T-helper 2 cell treated with Interferon-gamma antibody and Interleukin-4, amounts not matched to agents 5 μg/mL and 100 μg/mL, for 36 hours (primary cell): ENCODE measurements at places on chromosomes 5 and 9.

- H3K27ac ChIP-seq, result no peak overlapping the region
- H3K4me1 ChIP-seq, result no peaks in the 10 kb centered on the region
- no peaks in the 10 kb centered on the region for H3K27me3 ChIP-seq
- H3K4me3 ChIP-seq, result no peak overlapping the region
Measured at GRCh38 chr9:80400624-80401230, 829.0 kb downstream of the TLE4 start.

DNA sequence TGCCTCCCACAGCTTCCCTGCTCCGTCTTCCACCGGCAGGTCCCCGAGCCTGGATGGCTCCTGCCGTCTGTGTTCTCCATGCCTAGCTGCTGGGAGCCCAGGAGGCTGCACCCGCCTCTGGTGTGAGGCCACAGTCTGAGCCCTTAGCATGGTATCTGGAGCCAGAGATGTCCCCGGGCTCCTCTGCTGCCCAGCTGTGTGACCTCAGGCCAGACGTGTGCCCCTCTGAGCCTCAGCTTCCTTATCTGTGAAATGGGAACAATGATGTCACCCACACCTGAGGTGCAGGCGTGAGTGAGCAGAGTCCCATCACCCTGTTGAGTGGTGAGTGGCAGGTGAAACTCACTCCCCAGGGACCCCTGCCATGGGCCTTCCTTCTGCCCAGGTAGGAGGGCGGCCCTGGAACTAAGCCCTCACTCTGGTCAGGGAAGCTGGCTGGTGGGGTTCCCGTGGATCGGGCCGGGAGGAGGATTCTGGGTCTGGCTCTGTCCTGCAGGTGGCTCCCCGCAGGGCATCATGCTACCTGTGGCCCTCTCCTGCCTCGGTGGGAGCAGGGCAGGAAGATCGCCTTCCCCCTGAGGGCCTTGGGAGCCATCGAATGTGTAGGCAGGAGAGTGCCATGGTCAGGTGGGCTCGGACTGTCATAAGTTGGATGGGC lies 239.0 kb downstream of the PBX3 start:
- H3K4me1 ChIP-seq, result no peaks in the 10 kb centered on the region
- H3K4me3 ChIP-seq, result no peak overlapping the region
- no peaks in the 10 kb centered on the region for H3K36me3 ChIP-seq
- no peak for DNase-seq

DNA sequence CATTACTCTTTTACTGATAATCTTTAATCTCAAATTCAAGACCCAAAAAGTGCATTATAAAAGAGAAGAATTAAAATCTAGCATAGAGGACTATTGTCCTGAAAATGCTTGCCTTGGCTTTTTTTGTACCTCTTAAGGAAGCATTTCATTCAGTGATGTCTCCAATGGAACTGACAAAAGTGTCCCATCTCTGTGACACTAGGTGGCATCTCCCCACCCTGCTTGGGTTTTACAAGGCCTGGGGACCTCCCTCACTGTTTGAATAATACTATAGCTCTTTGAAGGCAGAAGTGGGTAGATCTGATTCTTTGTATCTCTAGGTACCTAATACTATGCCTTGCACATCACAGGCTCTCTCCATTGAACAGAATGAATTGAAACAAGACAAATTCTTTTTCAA lies 180.6 kb downstream of the EPB41L4A start:
- no peak overlapping the region for H3K4me3 ChIP-seq
- peaks cover 5% of the 10 kb centered on the region for H3K27me3 ChIP-seq
- H3K4me1 ChIP-seq, result no peaks in the 10 kb centered on the region
- no peak overlapping the region for H3K27ac ChIP-seq
- DNase-seq, result no peak
- no peaks in the 10 kb centered on the region for H3K36me3 ChIP-seq

- peaks cover 4% of the 10 kb centered on the region for H3K4me1 ChIP-seq
- H3K27ac ChIP-seq, result no peak overlapping the region
- peaks cover 9% of the 10 kb centered on the region for H3K27me3 ChIP-seq
- no peaks in the 10 kb centered on the region for H3K36me3 ChIP-seq
- H3K4me3 ChIP-seq, result no peak overlapping the region
Measured at GRCh38 chr5:89036704-89037489, 153.9 kb upstream of the MEF2C start.

DNA sequence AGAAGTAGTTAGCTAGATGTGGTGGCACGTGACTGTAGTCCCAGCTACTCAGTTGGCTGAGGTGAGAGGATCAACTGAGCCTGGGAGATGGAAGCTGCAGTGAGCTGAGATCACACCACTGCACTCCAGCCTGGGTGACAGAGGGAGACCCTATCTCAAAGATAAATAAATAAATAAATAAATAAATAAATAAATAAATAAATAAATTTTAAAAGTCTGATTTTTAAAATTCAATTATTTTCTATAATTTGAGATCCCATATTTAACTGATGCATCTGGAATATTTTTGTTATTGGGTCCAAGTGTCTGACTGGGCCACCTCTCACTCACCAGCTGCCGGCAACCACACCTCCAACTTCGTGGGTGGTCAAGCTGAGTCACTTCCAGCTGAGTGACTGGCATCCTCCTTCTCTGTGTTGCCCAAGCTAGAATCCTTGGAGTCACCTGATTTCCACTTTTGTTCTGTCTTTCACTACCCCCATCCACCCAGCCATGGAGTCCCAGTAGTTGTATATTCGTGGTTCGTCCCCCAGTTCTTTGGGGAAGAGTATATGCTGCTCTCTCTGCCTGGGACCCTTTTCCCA lies 70.9 kb downstream of the EGFLAM start:
- H3K4me3 ChIP-seq, result no peak overlapping the region
- no peaks in the 10 kb centered on the region for H3K4me1 ChIP-seq

GRCh38 chr9:101486693-101487442 lies 46.8 kb upstream of the RNF20 start:
- DNase-seq, result no peak
- no peaks in the 10 kb centered on the region for H3K4me1 ChIP-seq
- peaks cover 43% of the 10 kb centered on the region for H3K27me3 ChIP-seq
- no peaks in the 10 kb centered on the region for H3K36me3 ChIP-seq
- H3K27ac ChIP-seq, result no peak overlapping the region
